ENCODE measurements at places on chromosomes 12 and 14.

DNA sequence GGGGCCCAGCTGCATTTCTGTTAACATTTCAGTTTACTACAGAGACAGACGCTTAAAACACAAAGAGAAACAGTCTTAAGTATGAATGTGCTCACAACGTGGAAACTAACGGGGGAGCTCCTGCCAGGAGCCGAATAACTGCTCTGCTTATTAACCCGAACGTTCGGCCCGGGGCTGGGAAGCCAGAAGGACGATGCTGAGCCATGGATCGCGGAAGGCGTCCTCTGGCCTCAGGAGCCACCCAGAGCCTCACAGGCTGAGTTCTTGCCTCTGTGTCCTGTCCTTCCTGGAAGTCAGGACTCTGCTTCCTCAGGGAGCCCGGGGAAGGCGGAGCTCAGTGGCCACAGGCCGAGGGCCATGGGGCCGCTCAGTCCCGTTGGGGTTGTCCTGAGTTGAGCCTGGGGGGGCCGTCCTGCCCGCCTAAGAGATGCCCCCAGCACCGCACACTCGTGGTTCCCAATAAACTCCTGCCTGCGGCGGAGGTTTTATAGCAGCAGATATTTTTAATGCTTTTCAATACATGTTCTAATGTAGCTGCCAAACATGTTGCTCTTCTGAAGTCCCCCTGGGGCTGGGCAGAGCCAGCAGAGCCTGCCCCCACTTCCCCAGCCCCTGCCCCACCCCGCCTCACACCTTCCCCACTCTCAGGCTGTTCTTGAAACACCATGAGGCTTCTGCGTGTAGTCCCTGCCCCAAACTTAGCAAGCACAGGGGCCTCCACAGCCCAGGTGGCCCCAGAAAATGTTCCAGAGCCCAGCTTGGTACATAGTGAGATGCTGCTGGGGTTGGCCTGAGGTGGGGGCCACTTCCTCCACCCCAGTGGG, 3.4 kb upstream of the TEX22 start:
- DNase-seq = no peak

- no peak for DNase-seq
Observed at GRCh38 chr12:15757553-15758255, 31.5 kb downstream of the EPS8 start.

DNA sequence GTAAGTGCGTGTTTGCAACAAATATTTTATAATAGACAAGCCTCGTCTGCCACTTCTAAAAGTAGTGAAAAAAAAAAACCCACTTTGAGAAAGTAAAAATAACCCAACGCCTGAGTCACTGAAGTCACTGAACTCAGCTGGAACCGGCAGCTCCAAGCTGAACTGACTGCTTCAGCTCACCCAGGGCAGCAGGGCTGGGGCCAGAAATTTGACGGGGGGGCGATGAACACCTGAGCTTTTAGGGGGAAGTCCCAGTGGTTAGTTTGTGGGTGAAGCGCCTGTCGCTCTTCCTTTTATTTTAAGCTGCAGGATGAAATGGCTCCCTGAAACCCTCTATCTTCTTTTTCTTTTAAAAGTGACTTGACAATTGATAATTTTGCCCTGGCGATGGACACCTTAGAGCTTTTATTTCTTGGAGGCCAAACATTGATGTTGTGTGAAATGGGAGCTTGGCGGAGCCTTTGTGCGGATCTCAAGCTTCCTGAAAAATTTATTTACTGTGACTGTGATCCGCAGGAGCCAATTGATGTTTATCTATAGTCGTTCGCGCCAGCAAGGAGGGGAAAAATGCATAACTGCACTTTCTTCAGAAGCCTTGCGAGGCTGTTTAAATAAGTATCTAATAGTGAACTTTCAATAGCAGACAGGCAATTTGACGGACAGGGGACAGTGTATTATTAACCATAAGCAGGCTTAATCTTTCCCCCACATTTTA, 173.2 kb upstream of the MYL2 start:
- no peak for DNase-seq

GRCh38 chr12:1328391-1328790, 266.0 kb downstream of the FBXL14 start:
- no peak for DNase-seq

DNA sequence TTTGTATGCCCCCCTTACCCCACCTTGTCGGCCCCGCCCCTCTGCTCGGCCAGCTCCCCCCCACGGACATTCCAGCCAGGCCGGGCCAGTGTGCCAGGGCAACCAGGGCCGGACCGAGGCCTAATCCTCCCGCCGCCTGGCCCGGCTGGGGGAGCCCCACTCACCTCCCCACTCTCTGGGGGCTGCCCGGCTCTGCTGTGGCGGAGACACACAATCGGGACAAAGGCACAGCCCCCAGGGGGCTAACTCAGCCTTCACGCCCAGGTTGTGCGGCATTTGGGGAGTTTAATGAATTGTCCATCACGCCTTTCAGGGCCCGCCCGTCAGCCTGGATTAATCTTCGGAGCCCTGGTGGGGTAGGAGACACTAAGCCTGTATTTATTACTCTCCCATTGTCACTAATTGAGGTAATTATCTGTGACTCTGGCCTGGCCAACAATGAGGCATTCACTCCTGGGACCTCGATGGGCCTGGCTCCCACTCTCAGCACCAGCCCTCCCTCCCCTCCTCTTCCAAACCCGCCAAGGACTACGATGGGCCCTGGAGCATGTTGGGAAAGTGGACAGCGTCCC, 8.7 kb downstream of the WNT1 start:
- DNase-seq = no peak

- no peak for DNase-seq
Observed at GRCh38 chr14:94341656-94342333, 18.7 kb upstream of the SERPINA6 start.

GRCh38 chr14:59541731-59542130, 34.9 kb downstream of the CCDC175 start:
- DNase-seq = no peak

GRCh38 chr14:58762629-58763028, 124.9 kb downstream of the DACT1 start:
- no peak for DNase-seq

DNA sequence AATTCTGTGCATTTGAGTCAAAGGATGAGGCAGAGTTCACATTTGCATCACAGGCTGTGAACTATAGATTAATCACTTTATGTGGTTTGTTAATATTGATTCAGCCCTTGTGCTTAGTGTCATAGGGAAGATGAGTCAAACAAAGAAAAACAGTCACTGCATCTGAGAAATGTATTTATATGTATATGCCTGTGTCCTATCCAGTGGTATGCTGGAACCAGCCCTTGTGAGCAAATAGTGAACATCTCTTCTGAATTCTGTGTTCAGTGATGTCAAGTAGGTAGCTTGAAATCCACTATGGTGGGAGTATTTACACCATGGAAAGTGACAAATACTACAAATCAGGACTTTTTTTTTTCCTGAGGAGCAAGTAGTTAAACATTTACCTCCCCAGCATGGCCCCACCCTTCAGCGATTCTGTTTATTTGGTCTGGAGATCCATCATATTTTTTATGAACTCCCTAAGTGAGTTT, 128.5 kb downstream of the HMGA2 start:
- no peak for DNase-seq

GRCh38 chr12:117003883-117004404, 93.2 kb downstream of the FBXW8 start:
- DNase-seq = no peak

DNA sequence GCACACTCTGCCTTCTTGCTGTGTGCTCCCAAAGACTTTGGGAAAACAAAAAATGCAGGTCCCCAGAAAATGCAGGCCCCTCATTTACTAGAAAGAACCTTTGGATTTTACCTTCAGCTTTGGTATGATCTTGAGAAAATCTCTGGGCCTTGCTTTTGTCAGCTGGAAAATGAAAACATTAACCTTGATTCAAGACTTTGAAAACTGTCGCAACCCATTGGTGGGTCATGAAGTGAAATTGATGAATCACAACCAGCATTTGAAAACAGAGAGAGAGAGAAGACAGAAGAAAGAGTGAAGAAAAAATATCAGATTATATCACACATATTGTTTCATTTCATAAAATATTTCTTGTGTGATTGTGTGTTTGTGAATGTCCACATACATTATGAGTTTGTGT, 322.5 kb downstream of the ZFP36L1 start:
- no peak for DNase-seq

DNA sequence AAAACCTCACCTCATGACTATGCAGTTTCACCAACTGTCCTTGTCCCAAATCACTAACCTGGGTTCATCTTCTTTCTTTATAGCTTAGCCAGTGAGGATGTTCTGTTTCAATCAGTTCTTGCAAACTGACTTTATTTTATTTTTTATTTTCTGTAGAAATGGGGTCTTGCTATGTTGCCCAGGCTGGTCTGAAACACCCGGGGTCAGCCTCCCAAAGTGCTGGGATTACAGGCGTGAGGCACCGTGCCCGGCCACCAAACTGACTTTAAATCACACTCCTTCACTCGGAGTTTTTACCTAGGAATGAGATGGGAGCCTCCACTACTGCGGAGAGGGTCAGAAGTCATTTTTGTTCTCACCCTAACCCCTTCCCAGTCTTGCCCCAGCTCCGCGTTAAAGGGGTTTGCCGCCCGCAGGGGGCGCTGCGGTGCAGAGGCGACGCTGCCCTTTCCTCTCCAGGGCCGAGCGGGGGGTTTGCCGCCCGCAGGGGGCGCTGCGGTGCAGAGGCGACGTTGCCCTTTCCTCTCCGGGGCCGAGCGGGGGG, 7.0 kb upstream of the B4GALNT3 start:
- DNase-seq = no peak

DNA sequence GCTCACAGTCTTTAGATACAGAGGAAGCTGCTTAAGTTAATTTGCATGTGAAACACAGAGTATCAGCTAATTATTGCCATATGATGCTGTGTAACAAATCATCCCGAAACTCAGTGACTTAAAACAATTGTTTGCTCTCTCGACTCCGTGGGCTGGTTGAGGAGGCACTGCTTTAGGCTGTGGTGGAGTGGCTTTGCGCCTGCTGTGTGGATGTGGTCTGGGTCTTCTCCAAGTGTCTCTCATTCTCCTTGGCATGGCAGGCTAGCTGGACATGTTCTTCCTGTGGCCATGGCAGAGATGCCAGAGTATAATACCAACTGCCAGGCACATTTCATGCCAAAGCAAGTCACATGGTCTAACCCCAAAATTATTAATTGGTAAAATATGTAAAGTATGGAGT, 40.9 kb downstream of the PELI2 start:
- DNase-seq = no peak

GRCh38 chr12:130457215-130457614, 119.5 kb downstream of the PIWIL1 start:
- DNase-seq = no peak

DNA sequence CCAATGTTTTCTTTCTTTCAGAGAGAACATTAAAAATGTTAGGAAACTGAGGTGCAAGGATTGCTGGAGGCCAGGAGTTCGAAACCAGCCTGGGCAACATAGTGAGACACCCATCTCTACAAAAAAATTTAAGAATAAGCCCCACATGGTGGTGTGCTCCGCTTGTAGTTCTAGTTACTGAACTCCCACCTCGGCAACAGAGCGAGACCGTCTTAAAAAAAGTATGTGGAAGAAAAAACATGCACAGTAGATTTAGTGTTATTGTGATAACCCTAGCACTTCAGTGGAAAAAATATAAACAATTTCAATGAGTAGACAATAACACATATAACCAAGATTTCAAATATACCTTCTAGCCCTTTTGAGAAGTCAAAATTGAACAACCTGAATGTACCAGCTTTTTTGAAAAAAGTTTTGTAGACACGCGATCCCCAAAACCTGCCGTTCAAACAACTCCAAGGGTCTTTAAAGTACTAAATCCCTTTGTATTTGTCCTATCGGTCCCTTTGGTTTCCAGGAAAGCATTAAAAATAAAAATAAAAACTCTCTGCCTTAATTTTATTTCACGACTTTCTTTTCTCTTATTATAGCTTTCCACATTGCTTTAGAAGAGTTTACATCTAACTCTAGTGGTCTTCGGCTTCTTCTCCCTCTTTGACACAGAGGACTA, 1.0 kb upstream of the ANO6 start:
- no peak for DNase-seq

- DNase-seq = no peak
Observed at GRCh38 chr12:54412348-54412747, 6.7 kb downstream of the ITGA5 start.

DNA sequence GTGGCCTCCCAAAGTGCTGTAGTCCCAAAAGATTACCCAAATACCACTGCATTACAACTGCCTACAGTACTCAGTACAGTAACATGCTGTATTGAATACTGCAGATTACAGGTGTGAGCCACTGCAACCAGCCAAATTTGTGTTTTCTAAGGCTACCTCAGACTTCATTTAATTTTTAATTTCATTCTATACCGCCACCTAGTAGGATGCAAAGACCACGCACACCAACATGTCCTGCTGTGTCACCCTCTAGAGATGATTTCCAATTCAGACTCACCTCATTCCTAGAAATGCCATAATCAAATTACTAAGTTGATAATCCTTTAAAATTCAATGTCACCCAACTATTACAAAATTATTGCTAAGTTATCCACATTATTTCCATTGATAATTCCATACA, 15.1 kb downstream of the DICER1 start:
- DNase-seq = no peak

DNA sequence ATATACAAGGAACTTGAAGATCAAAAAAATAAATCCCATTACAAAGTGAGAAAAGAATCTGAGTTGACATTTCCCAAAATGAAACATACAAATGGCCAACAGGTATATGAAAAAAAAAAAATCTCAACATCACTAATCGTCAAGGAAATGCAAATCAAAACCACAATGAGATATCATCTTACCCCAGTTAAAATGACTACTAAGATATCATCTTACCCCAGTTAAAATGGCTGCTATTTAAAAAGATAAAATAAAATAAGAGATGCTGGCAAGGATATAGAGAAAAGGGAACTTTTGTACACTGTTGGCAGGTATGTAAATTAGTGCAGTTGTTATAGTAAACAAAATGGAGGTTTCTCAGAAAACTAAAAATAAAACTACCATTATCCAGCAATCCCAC, 44.4 kb downstream of the PLEKHG7 start:
- no peak for DNase-seq
